Stimulated activated CD8-positive, alpha-beta memory T cell treated with anti-CD3 and anti-CD28 coated beads, Interleukin-15, amount 100 ng/mL, for 24 hours (primary cell): ENCODE measurements at places on chromosomes 2 and 18.

DNA sequence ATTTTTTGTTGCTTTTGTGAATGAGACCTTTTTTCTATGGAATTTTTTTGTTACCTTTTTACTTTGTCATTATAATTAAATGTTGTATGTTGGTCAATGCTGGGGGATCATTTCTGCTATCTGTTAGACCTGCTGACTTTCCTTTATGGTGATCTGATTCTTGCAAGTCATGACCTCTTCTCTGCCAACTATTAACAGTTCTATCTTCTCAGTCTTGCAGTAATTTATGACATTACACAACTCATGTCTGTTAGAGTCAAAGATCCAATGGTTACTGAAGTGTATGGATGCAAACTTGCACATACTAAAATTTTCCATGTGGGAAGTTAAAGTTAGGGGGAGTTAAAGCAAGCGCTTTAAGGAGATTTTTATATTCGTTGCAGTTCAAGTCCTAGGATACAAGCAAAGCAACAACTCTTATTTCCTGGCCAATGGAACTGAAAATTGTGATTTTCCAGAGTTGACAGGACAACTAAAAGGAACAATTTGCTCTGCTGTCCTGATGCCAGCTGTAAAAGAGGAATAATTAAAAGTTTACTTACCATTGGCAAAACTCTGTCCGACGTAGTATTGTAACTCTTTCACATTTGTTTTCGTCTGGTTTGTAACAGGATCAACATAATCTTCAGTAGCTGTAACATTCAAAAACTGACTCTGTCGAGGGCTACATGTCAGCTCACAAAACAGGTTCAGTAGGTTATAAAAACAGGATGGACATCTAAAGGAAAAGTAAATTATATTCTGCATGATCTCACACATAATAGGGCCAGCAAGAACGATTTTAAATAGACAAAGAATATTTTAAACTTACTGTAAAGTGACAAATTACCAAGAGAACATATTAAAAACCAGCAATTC, 17.8 kb downstream of the NPC1 start:
- DNase-seq, result no peak

DNA sequence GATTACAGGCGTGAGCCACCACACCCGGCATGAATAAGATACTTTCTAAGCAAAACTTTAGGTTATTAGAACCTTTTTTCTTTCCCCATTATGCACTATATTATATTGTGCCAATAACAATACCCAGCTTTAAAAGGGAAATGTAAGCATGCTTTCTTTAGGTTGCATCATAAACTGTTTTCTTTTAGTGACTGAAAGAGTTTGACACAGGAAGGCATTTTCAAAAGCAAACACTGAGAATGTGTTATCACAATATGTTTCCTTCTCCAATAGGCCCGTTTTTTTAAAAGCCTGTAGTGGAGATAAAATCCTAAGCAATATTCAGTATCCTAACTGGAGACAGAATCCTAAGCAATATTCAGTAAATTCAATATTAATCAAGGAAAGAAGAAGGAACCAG, 16.7 kb upstream of the EPB41L5 start:
- no peak for DNase-seq

GRCh38 chr2:204491528-204491927, 53.7 kb upstream of the PARD3B start:
- DNase-seq, result no peak

DNA sequence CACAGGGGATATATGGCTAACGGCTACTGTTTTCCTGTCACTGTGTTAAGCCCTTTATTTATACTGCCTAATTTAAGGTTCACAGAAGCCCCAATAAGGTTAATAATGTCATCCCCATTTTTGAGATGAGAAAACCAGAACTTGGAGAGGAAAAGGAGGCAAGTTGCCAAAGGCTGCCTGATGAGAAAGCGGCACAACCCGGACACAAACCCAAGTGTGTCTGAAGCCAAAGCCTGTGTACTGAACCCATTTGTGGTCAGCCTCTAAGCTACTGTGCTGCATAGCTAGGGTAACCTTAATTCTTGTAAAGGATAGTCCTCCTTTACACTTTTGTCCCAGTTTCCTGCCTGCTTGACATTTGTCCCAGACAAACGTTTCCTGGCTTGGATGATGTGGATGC, 954.7 kb upstream of the FANCL start:
- DNase-seq, result no peak

DNA sequence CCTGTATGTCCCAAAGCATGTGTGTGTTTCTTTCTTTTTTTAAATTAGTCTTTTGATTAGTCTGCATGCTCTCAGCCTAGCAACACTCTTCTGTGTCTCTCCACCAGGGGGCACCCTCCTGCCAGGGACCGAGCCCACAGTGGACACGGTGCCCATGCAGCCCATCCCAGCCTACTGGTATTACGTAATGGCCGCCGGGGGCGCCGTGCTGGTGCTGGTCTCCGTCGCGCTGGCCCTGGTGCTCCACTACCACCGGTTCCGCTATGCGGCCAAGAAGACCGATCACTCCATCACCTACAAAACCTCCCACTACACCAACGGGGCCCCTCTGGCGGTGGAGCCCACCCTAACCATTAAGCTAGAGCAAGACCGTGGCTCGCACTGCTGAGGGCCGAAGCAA, 93.8 kb downstream of the NRP2 start:
- no peak for DNase-seq

DNA sequence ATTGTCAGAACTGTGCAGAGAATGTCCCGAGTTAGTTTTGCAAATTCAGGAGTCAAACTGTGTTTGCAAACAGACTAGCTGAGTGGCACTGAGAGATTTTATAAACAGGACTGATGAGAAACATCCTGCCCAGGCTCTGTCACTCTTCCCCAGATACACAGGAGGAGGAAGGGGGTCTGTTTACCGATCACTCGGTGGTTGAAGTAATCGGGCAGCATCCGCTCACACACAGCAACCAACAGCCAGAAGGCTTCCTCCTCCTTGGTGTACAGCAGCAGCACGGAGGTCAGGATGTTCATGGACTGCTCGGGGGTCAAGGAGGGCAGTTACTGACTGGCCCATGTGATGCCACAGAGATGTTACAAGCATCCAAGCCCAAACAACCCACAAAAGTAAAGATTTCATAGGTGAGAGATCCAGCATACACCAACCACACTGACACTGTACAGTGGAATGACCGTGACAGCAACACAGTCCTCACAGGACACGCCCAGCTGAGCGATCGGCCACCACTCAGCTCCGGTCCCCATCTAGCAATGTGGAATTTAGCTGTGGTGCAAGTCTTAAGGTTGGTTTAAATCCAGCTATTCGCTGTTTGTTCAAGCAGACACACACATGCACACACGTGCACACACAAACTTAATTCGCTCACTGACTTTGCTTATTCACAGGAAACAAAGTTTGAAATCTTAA, 30.1 kb downstream of the RPL31 start:
- DNase-seq, result no peak

DNA sequence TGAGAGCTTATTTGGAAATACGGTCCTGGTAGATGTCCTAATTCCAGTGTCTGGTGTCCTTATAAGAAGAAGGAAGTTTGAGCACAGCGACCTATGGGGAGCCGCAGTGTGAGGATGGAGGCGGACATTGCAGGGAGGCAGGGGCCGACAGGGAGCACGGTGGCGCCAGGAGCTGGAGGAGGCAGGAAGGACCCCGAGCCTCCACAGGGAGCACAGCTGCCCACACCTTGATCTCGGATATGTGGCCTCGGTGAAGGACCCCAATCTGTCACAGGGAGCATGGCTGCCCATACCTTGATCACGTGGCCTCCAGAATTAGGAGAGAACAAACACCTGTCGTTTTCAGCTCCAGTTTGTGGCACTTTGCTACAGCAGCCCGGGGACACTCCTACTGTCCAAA, 461.6 kb upstream of the SALL3 start:
- no peak for DNase-seq

- no peak for DNase-seq
Measured at GRCh38 chr2:225566798-225567197, 167.3 kb downstream of the NYAP2 start.

DNA sequence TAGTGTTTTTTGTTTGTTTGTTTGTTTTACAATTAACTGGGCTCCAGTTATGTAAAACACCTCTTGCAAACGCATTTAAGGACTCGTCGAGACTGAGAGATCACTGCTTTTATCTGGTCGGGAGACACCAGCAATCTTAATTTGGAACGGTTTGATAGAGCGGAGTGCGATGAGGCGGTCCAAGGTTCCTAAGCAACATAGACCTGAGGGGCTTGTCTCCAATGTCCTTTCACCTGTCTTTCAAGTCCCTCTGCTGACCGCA, 729 bp upstream of the SELENOI start:
- DNase-seq, result no peak

DNA sequence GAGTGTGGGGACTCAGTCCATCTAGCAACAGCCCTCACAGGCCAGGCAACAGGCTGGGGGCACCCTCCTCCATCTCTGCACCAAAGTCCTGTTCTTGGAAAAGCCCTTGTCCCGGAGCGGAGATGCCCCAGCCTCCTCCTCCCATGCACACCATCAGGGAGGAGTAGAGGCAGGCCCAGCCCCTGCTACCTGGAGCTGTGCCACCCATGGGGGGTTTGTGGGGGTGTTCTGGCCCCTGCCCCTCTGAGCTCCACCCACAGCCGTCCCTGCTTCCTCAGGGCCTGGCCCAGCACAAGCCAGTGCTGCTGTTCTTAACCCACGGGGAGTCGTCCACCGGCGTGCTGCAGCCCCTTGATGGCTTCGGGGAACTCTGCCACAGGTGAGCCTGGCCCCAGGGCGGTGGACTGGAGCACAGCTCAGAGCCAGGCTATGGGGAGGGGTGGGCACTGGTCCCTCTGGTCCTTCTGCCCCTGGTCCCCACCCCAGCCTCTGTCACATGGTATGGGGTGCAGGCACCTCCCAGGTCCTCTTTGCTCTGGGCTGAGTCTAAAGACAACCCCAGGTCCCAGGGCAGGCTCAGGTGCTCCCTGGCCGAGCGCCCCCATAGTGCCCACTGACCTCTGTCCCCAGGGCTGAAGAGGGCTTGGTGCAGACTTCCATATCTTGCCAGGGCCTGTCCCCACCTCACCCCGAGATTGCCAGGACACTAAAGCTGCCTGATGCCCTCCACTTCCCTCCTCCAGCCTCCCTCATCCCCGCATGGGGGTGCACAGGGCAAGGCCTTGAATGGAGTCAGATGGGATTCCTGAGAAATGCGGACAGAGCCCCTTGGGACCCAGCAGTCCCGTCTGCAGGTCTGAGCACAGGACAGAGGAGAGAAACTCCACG, 2.7 kb downstream of the AGXT start:
- DNase-seq, result no peak

DNA sequence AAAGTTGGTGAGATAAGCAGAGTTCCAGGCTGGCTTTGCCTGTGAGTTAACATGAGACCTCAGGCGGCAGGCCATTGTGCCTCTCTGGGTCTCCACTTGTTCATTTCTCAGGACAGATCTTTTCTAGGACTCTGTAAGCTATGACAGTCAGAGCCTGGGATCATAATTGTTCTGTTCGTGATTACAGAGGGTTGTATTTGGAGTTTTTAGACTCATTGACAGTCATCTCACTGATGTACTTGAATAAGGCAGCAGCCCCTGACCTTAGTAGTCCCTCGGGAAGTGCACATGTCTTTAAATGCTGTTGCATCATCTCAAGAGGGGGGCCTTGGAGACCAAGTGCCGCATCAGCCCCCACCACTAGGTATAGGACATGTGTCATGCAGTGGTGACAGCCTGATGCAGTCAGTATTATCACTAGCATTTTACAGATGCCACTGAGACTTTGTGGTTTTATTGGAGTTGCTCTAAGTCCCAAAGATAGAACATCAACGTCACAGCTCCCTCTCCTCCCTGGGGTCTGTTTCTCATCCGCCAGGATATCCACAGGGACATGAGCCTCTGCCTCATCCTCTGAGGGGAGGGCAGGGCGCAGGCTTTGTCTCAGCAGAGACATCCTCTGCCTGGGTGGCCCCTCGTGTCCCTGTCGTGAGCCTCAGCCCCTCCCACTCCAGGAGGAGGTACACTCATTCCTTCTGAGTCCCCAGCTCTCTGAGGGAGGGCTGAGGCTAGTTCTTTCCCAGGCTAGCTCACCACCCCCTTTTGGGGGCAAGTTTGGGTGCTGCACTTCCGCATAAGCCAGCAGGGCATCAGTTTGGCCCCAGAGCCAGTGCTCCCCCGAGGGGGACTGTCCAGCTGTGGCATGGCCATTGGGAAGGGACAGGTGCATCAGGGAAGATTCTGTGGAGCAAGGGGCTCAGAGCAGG, 14.1 kb downstream of the GLI2 start:
- no peak for DNase-seq

DNA sequence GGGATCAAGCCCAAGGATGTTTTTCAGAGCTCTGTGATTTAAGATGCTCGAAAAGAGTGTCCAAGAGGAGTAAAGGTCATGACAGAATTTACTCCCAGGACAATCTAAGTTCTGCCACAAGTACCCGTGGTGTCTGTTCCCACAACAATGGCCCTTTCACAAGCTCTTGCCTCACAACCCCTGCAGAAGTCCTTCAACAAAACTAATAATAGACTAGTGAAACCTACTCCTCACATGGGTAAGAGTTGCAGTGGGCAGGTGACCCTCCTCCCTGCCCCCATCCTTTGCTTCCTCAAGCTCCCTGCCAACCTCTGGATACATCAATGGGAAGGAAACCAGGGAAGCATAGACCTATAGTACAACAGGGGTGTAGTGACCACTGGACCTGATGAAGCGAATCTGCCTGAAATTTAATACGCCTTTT, 34.9 kb downstream of the PTCD3 start:
- no peak for DNase-seq

DNA sequence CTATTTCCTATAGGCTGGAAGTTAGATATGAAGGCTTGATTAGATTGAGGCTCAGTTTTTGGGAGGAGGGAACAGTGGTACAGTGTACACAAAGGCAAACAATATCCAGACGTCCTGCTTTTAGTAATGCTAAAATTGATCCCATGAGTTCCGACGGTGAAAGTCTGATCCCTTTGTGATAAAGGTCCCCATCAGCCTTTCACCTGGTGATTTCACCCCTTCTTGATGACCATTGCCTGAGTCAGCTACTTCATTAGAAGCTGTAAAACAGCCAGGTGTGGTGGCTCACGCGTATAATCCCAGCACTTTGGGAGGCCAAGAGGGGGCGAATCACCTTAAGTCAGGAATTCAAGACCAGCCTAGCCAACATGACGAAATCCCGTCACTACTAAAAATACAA, 29.7 kb downstream of the TWSG1 start:
- DNase-seq, result no peak

DNA sequence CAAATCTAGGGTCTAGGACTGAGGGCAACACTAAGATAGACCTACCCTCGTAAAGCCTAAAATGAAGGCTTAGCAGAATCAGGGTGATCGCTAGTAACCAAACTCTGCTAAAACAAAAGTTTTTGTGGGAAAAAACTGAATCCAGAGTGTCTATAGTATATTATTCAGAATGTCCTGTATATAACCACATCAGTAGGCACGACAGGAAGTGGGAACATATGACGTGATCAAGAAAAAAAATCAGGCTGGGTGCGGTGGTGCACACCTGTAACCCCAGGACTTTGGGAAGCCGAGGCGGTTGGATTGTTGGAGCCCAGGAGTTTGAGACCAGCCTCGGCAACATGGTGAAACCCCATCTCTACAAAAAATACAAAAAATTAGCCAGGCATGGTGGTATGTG, 106.1 kb downstream of the UGGT1 start:
- DNase-seq, result no peak

- no peak for DNase-seq
Measured at GRCh38 chr2:174681099-174682006, 82.9 kb downstream of the CHRNA1 start.

GRCh38 chr18:48459465-48459864, 50.3 kb upstream of the ZBTB7C start:
- no peak for DNase-seq

- no peak for DNase-seq
Measured at GRCh38 chr2:237824085-237824484, 25.5 kb downstream of the RBM44 start.

GRCh38 chr2:112692495-112692911, 28.3 kb upstream of the NT5DC4 start:
- no peak for DNase-seq
